ENCODE measurements at places on chromosomes 4 and X. TPM values are rescaled to one million over a fixed set of nuclear protein-coding genes. Genes with fewer than 3 reads are reported as not detected.
A peak's percentile ranks its signal among the peaks of the same experiment; 100 is the strongest.

GRCh38 chr4:14679906-14680305 is 322.4 kb upstream of the CPEB2 start:
- H3K4me3 ChIP-seq, result no peak overlapping the region
- H3K27ac ChIP-seq, result no peak overlapping the region
- H3K36me3 ChIP-seq, result no peaks in the 10 kb centered on the region
- DNase-seq, result no peak
- H3K4me1 ChIP-seq, result no peaks in the 10 kb centered on the region
- H3K27me3 ChIP-seq, result peaks cover 3% of the 10 kb centered on the region

GRCh38 chrX:23901060-23901459 is 6.7 kb downstream of the APOO start:
- DNase-seq, result no peak
- H3K27ac ChIP-seq, result peak overlapping the region; percentile 60
- H3K4me1 ChIP-seq, result peaks cover 14% of the 10 kb centered on the region
- no peak overlapping the region for H3K4me3 ChIP-seq

DNA sequence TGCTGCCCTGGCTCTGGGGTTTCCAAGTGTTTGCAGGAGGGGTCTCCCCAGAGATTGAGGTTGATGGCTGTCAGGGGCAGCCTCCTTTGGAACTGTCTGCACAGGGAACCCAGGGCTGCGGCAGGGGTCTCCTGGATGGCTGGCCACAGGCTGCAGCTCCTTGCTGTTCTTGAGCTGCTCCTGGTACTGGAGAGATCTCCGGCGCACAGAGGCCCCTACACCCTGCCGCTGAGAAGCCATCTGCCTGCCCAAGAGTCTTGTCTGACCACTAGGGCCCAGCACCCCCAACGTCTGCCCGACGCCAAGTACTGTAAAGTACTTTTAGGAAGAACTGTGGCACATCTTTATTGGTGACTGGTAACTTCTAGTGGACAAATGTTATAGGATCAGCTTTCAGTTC is 13.5 kb downstream of the STIM2 start:
- H3K36me3 ChIP-seq, result no peaks in the 10 kb centered on the region
- no peak overlapping the region for H3K27ac ChIP-seq
- no peaks in the 10 kb centered on the region for H3K27me3 ChIP-seq
- H3K4me1 ChIP-seq, result no peaks in the 10 kb centered on the region

- no peak overlapping the region for H3K4me3 ChIP-seq
- H3K4me1 ChIP-seq, result peaks cover 4% of the 10 kb centered on the region
- H3K36me3 ChIP-seq, result no peaks in the 10 kb centered on the region
- H3K27me3 ChIP-seq, result no peaks in the 10 kb centered on the region
These were observed 90.9 kb downstream of the HNRNPD start for GRCh38 chr4:82282875-82283274.

DNA sequence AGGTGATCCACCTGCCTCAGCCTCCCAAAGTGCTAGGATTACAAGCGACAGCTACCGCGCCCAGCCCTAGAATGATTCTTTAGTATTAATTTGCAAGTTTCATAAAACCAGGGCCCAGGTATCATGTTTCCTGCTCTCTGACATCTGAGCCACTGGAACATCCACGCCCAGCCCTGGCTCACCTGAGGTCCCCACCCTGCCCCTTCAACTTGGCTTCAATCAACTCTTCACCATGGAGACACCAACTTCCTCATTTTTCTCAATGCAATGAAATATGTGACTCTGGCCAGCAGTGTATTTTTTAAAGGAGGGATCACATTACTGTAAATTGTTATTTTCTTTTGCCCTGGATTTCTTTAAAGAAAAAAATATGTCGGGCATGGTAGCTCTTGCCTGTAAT is 3.9 kb downstream of the PRSS12 start:
- peaks cover 18% of the 10 kb centered on the region for H3K4me1 ChIP-seq
- DNase-seq, result no peak
- no peaks in the 10 kb centered on the region for H3K27me3 ChIP-seq
- no peak overlapping the region for H3K4me3 ChIP-seq

DNA sequence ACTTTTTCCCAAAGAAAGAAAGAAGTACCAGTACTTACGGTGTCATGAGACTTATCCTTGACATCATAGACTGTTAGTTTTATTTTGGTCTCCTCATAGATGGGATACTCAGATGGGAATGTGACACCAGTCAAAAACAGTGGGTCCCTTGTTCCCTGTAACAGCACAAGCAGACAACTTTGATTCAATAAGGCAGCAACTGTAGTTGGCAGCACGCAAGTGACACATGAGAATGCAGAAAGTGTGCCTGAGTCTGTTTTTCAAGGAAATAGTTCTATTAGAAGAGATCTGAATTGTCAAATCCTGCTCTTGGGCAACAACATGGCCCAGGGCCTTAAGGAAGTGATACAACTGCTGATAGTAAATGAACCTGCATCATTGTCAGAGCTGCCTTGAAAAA is 443.2 kb downstream of the INPP4B start:
- no peak for DNase-seq
- no peaks in the 10 kb centered on the region for H3K36me3 ChIP-seq
- H3K27ac ChIP-seq, result no peak overlapping the region
- no peak overlapping the region for H3K4me3 ChIP-seq

- no peaks in the 10 kb centered on the region for H3K4me1 ChIP-seq
- no peaks in the 10 kb centered on the region for H3K27me3 ChIP-seq
- H3K36me3 ChIP-seq, result no peaks in the 10 kb centered on the region
- no peak overlapping the region for H3K27ac ChIP-seq
These were observed 192.3 kb upstream of the ATP6AP2 start for GRCh38 chrX:40388441-40388840.

GRCh38 chrX:53071604-53072417 is 10.4 kb upstream of the TSPYL2 start:
- no peaks in the 10 kb centered on the region for H3K27me3 ChIP-seq
- H3K36me3 ChIP-seq, result no peaks in the 10 kb centered on the region
- H3K4me1 ChIP-seq, result peaks cover 3% of the 10 kb centered on the region
- no peak overlapping the region for H3K27ac ChIP-seq
- peak; percentile 49 for DNase-seq
- H3K4me3 ChIP-seq, result no peak overlapping the region

GRCh38 chrX:48896611-48897011 is 957 bp downstream of the TIMM17B start:
- DNase-seq, result no peak
- H3K27ac ChIP-seq, result peak overlapping the region; percentile 98
- H3K4me1 ChIP-seq, result peaks cover 15% of the 10 kb centered on the region
- H3K4me3 ChIP-seq, result peak overlapping the region; percentile 85
- H3K36me3 ChIP-seq, result no peaks in the 10 kb centered on the region
- no peaks in the 10 kb centered on the region for H3K27me3 ChIP-seq

DNA sequence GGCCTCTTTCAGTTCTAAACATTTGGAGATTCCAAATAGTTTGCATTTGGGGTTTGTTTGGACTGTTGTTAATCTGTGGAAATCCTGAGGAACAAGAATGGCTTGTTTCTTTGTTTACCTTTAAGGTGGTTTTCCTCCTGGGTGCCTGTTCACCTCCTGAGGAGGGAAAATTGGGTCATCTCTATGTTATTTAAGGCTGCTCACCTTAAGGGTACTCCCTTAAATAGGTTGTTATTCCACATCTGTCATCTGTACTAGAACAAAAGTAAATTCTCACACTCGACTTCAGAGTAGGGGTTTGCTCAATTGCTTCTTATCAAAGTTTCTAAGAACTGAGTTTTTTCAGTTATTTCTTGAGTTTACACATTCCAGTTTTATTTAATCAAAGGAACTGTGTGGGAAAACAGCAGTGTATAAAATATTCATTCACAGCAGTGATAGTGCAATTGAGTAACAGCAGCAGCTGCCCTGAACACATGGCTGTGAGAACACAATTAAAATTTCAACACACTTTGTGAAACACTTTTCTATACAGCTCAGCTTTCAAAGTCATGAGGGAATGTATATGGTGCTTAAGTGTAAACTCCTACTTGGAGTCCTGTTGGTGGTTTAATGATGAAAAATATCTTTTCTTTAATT is 238.5 kb upstream of the PGRMC2 start:
- no peak for DNase-seq
- no peaks in the 10 kb centered on the region for H3K36me3 ChIP-seq
- H3K4me1 ChIP-seq, result no peaks in the 10 kb centered on the region
- no peak overlapping the region for H3K4me3 ChIP-seq
- H3K27ac ChIP-seq, result no peak overlapping the region
- no peaks in the 10 kb centered on the region for H3K27me3 ChIP-seq

GRCh38 chr4:839675-840443 is 13.9 kb upstream of the CPLX1 start:
- DNase-seq, result no peak
- peaks cover 2% of the 10 kb centered on the region for H3K36me3 ChIP-seq
- H3K4me1 ChIP-seq, result no peaks in the 10 kb centered on the region

DNA sequence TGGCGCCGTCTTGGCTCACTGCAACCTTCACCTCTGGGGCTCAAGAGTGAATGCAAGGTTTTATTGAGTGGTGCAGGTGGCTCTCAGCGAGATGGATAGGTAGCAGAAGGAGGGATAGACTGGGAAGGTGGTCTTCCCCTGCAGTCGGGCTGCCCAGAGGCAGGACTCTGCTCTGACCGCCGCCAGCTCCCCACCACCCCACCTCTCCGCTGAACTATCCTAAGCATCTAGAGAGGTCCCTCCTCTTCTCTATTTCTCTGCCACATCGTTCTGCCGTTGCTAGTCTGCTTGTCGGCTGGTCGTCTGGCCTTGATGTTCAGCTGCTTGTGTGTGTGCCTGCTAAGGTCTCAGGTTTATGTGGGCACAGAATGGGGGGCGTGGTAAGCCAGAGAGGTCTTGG is 54.5 kb upstream of the UGT2B15 start:
- no peaks in the 10 kb centered on the region for H3K36me3 ChIP-seq
- H3K4me1 ChIP-seq, result no peaks in the 10 kb centered on the region
- DNase-seq, result no peak

DNA sequence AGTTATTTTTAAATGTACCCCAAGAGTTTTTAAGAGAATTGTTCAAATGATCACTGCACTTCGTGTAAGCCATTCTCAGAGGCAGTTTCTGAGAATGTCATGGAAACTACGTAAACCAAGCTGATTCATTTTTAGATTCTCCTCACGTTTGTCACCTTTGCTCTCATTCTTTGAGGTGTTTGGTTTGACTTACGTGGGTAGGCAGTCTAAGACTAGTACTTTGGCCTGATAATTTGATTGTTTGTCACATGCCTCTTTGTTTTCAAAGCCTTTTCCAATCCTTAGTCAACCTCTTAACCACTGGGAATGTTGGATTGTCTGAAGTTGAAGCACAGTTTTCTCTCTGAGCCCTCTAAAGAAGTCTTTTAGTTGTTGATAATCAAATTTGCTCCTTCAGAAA is 10.5 kb downstream of the SEPTIN11 start:
- no peak for DNase-seq
- H3K4me1 ChIP-seq, result peaks cover 6% of the 10 kb centered on the region
- no peaks in the 10 kb centered on the region for H3K36me3 ChIP-seq
- H3K27ac ChIP-seq, result no peak overlapping the region

DNA sequence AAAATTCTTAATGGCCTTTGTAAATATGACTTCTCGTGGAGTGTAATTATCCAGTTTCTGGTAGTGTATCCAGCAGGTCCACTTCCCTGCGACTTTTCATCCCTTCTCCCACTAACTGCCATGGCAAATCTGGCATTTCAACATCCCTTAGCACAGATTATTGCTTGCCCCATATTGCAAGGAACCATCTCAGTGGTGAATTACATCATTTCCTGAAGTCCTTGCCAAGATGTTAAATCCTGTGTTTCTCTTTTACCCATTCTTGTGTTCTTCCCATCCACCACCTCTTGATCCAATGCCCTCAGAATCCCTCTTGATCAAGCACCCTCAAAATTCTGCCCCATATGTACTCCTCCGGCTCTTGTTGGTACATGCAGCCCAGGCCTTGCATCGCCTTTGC is 88.1 kb upstream of the ZNF81 start:
- H3K27me3 ChIP-seq, result no peaks in the 10 kb centered on the region
- no peaks in the 10 kb centered on the region for H3K4me1 ChIP-seq
- DNase-seq, result no peak
- H3K4me3 ChIP-seq, result no peak overlapping the region
- H3K27ac ChIP-seq, result no peak overlapping the region
- no peaks in the 10 kb centered on the region for H3K36me3 ChIP-seq

- no peak overlapping the region for H3K4me3 ChIP-seq
- no peaks in the 10 kb centered on the region for H3K4me1 ChIP-seq
- H3K36me3 ChIP-seq, result no peaks in the 10 kb centered on the region
- no peak for DNase-seq
- no peaks in the 10 kb centered on the region for H3K27me3 ChIP-seq
These were observed 255.5 kb downstream of the LDB2 start for GRCh38 chr4:16642897-16643296.

GRCh38 chr4:109332926-109333464 is 30.5 kb upstream of the COL25A1 start:
- no peaks in the 10 kb centered on the region for H3K27me3 ChIP-seq
- H3K36me3 ChIP-seq, result no peaks in the 10 kb centered on the region
- H3K4me1 ChIP-seq, result no peaks in the 10 kb centered on the region
- no peak overlapping the region for H3K4me3 ChIP-seq
- no peak overlapping the region for H3K27ac ChIP-seq
- DNase-seq, result no peak

DNA sequence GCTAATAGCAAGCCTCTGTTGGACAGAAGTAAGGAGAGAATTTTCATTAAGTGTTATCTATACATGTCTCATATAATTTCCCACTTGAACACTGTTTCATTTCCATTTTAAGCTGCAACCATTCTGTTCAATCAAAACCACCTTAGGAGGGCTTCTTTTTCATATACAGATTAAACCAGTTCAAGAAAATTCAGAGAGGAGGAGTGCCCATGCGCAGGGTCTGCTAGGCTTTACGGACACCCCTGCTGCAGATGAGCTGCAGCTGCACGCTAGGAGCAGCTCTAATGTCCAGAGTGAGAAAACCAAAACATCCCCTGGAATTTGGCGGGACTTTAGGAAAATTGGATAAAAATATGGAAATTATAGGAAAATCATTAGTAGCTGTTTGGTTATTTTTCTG is 541.0 kb downstream of the SPRY1 start:
- no peak overlapping the region for H3K27ac ChIP-seq
- no peaks in the 10 kb centered on the region for H3K4me1 ChIP-seq
- no peaks in the 10 kb centered on the region for H3K36me3 ChIP-seq
- H3K27me3 ChIP-seq, result no peaks in the 10 kb centered on the region

GRCh38 chr4:14262221-14262620 is 634.7 kb upstream of the BOD1L1 start:
- H3K4me1 ChIP-seq, result no peaks in the 10 kb centered on the region
- no peaks in the 10 kb centered on the region for H3K36me3 ChIP-seq

GRCh38 chr4:69786547-69786946 is 26.1 kb upstream of the SULT1B1 start:
- H3K4me1 ChIP-seq, result no peaks in the 10 kb centered on the region
- peaks cover 1% of the 10 kb centered on the region for H3K36me3 ChIP-seq
- H3K27me3 ChIP-seq, result no peaks in the 10 kb centered on the region
- H3K27ac ChIP-seq, result no peak overlapping the region

DNA sequence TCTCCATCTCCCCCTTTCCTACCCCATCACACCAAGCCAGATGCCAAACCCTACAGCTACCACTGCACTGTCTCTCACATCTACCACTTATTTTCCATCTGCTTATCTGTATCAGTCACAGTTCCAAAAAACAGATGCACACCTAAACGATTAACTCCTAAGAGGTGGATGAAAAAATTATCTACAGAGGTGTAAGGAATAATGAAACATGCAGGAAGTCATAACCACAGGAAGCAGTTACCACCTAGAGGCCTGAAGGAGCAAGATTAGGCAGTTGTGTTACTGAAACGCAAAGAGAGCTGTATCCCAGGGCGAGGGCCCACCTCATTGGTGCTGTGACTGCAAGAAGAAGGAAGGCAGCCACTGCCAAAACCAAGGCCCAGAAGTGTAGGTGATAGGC is 87.8 kb upstream of the FAM241A start:
- no peak overlapping the region for H3K27ac ChIP-seq
- H3K27me3 ChIP-seq, result no peaks in the 10 kb centered on the region
- H3K4me3 ChIP-seq, result no peak overlapping the region
- no peaks in the 10 kb centered on the region for H3K4me1 ChIP-seq
- DNase-seq, result no peak

The DKK2 gene
- total RNA-seq, result 0.23 TPM

The GAB3 gene
- 2.5 TPM for total RNA-seq

The GDPD2 gene
- not detected for total RNA-seq

The FGD1 gene
- total RNA-seq, result 0.50 TPM
